HFFc6 (cell line): ENCODE measurements at places on chromosomes 1 and 21. TPM values are rescaled to one million over a fixed set of nuclear protein-coding genes. Genes with fewer than 3 reads are reported as not detected.

DNA sequence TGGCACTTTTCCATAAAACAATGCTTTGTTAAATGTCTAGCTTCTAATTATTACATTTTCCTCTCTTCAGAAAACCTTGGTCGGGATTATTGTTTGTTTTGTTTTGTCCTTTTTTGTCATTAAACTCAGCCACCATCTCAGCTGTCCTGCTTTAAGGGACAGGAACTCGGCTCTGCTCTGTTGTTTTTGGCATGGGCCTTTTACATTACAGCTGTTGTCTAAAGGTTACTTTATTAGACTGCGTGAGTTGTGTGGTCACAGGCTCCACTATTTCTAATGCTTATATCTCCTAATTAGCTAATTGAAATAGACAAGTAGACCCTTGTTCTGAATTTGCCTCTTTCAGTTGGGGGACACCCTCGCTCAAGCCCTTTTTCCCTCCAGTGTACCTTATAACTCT, 1.6 kb downstream of the PALMD start:
- peaks cover 16% of the 10 kb centered on the region for H3K27me3 ChIP-seq
- H3K27ac ChIP-seq, result no peak overlapping the region
- no peak for DNase-seq
- no peak overlapping the region for H3K4me3 ChIP-seq
- H3K4me1 ChIP-seq, result peaks cover 5% of the 10 kb centered on the region; the same call in 1 of the 2 replicates

GRCh38 chr1:156148216-156148615, 5.2 kb upstream of the SEMA4A start:
- H3K36me3 ChIP-seq, result no peaks in the 10 kb centered on the region
- H3K4me3 ChIP-seq, result peak overlapping the region; percentile 13; the same call in 1 of the 2 replicates
- H3K4me1 ChIP-seq, result peaks cover 68% of the 10 kb centered on the region
- peaks cover 61% of the 10 kb centered on the region for H3K27me3 ChIP-seq
- DNase-seq, result no peak
- H3K27ac ChIP-seq, result no peak overlapping the region; the same call in 1 of the 2 replicates

GRCh38 chr1:87953732-87954344, 625.2 kb downstream of the LMO4 start:
- H3K36me3 ChIP-seq, result no peaks in the 10 kb centered on the region
- no peak overlapping the region for H3K27ac ChIP-seq
- H3K4me3 ChIP-seq, result no peak overlapping the region
- H3K4me1 ChIP-seq, result peaks cover 77% of the 10 kb centered on the region
- H3K27me3 ChIP-seq, result no peaks in the 10 kb centered on the region; the same call in 1 of the 2 replicates
- DNase-seq, result peak; percentile 63

Gene LCE1E
- total RNA-seq, result not detected in 3 replicates

Gene MTARC1
- 1.2 to 2.3 TPM (median 1.6 TPM) in 3 replicates for total RNA-seq
